ENCODE measurements at places on chromosomes 6 and 20. TPM values are rescaled to one million over a fixed set of nuclear protein-coding genes. Genes with fewer than 3 reads are reported as not detected.

ABHD16B gene
- not detected for total RNA-seq

TOX2 gene
- 5.2 TPM for total RNA-seq

VSX1 gene
- total RNA-seq = not detected

KIF6 gene
- total RNA-seq = not detected

TMEM244 gene
- not detected for total RNA-seq

RHAG gene
- 2.5 TPM for total RNA-seq

BACH2 gene
- 6.4 TPM for total RNA-seq

ZNF335 gene
- total RNA-seq = 24.1 TPM

TBC1D7 gene
- total RNA-seq = 13.0 TPM

FERMT1 gene
- total RNA-seq = 9.8 TPM

SEMG1 gene
- total RNA-seq = not detected

ZNFX1 gene
- 27.5 TPM for total RNA-seq

HMGN4 gene
- total RNA-seq = 58.4 TPM

MUC22 gene
- total RNA-seq = 2.9 TPM

STMND1 gene
- total RNA-seq = not detected

RIMS4 gene
- total RNA-seq = 6.4 TPM

SNAP91 gene
- total RNA-seq = 4.7 TPM

CALHM6 gene
- total RNA-seq = not detected

SAMD3 gene
- total RNA-seq = 7.6 TPM

PRICKLE4 gene
- total RNA-seq = 10.1 TPM

GHRH gene
- total RNA-seq = not detected

MRPL18 gene
- total RNA-seq = 58.7 TPM

COX4I2 gene
- total RNA-seq = 2.5 TPM

VNN1 gene
- 2.0 TPM for total RNA-seq

RAB44 gene
- total RNA-seq = 0.49 TPM

NCOA6 gene
- total RNA-seq = 19.2 TPM

SLC22A7 gene
- not detected for total RNA-seq

FRS3 gene
- 4.4 TPM for total RNA-seq

TFAP2C gene
- 20.6 TPM for total RNA-seq

ZNF334 gene
- total RNA-seq = 5.4 TPM

RAMACL gene
- 2.2 TPM for total RNA-seq

TCP11 gene
- total RNA-seq = not detected

C6orf58 gene
- total RNA-seq = not detected

OTOR gene
- not detected for total RNA-seq

ATP6V1G2 gene
- 5.4 TPM for total RNA-seq

CYP24A1 gene
- 5.9 TPM for total RNA-seq

DNAH8 gene
- total RNA-seq = not detected

CALHM5 gene
- 2.2 TPM for total RNA-seq

PPP1R14C gene
- 23.8 TPM for total RNA-seq

LRRN4 gene
- not detected for total RNA-seq

CTCFL gene
- not detected for total RNA-seq

FAM83B gene
- total RNA-seq = 35.8 TPM

PRRT1 gene
- total RNA-seq = 8.8 TPM

C4A gene
- 31.4 TPM for total RNA-seq
